Myocyte (in vitro differentiated cells): ENCODE measurements at places on chromosomes 1 and 21.

DNA sequence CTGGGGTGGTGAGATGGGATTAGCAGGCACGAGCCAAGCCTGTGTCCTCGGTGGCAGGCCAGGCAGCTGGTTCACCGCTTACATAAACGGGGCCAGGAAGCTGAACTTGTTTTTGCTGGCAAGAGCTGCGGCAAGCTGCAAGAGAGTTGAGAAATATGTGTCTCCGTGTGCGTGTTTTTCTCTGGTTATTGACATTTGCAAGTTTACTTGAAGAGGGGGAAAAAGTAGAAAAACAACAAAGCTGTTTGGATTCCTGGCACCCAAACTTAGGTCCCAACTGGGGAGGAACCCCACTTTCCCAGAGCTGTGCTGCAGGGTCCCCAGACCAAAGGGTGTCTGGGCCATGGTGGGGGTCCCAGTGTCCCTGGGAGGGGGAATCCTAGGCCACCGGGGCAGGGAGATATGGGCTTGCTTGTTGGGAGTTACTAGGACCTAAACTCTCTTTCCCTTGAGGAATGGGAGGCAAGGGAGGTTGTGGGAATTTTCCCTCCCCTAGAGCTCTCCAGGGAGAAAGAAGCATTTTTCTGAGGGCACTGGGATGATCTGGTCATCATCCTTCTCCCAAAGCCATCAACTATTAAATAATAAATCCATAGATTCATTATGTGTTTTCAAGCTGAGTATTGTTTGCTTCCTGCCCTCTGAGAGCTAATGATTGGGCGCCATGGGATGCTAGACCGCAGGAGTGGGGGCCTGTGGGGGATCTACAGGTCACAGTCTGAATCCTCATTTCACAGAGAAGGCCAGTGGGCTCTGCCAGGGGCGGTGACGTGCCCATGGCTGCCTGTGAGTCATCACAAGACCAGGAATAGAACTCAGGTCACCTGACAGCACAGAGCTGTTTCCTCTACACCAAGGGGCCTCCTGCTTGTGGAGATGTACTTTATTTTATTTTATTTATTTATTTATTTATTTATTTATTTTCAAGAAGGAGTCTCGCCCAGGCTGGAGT lies 14.8 kb downstream of the IL6R start:
- peak; percentile 88 for DNase-seq

DNA sequence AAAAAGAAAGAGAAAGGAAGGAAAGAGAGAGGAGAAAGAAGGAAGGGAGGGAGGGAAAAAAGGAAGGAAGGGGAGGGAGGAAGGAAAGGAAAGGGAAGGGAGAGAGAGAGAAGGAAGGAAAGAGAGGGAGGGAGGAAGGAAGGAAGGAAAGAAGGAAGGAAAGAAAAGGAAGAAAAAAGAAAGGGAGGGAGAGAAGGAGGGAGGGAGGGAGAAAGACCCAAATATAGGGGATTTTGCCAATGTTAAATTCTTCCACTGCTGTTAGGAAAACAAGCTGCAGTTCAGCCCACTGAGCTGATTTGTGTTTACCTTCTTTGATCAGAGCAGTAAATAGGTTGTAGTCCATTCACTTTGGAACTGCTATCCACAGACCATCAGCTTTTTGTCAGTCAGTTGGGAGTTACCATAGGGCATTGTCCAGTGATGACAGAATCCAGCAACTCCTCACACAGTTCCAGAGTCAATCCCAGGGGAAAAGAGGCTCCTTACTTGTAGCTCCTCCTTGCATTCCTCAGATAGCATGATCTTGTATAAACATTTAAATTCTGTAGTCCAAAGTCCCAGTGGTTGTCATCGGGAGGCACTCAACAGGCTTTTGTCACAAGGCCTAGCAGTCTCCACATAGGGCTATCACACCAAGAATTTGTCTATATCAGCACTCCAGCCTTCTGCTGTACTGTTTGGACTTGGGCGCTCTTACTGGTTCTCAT lies 13.5 kb upstream of the PPP1R8 start:
- DNase-seq = peak; percentile 55

- no peak for DNase-seq
These were observed 208.9 kb upstream of the C1orf174 start for GRCh38 chr1:4108758-4109627.

DNA sequence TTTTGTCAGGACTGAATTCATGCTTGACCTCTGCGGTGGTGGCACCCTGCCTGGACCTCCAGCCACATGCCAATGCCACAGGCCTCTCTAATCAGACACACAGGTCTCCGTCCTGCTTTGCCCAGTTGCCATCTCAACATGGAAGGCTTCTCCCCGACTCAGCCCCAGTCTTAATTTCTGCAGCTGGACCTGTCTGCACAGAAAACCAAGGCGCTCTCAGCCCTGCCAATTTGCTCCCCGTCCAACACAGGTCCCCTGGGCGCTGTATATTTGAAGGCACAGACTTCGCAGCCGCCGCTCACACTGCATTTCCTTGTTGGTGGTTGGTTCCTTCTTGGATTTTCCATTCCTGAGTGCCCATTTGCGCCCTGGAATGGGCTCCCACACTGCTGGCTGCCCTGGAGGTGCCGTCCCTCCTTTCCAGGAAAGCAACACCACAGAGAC lies 28.0 kb upstream of the PLEKHG5 start:
- DNase-seq = peak; percentile 69

- DNase-seq = no peak
These were observed 12.9 kb upstream of the KCNJ15 start for GRCh38 chr21:38243732-38244406.

DNA sequence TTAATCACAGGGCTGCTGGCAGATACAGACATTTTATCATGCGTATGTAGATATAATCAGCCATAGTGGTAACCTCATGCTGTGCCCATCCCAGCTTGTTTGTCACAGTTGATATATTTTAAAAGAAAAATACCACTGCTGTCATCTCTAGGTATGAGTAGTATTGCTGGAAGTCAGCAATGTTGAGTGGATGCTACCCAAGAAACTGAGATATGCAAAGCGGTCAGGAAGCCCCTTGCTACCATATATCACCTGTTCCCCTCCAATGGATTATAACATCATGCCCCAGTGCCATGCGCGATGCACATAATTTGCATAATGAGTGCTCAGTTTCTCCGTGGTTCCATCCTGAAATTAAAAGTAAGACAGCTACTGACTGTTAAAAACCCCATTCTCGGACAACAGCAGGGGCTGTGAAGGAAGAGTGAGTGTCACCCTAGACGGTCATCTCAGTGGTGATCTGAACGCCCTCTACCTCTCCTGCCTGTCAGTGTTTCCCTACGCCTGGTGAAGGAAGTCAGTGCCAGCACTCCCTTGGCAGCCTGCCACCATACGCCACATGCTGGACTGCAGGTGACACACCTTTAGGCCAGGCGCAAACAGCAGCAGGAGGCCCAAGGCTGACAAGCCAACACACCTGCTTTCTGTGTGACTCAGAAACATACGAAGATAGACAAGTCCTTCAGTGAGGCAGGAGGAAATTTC lies 2.7 kb downstream of the IL10RB start:
- no peak for DNase-seq

GRCh38 chr1:54774820-54775498 lies 10.6 kb upstream of the PARS2 start:
- peak; percentile 67 for DNase-seq

GRCh38 chr1:112317611-112318062 lies 78.4 kb upstream of the CTTNBP2NL start:
- no peak for DNase-seq

GRCh38 chr1:41802532-41803501 lies 115.9 kb downstream of the HIVEP3 start:
- peak; percentile 51 for DNase-seq

DNA sequence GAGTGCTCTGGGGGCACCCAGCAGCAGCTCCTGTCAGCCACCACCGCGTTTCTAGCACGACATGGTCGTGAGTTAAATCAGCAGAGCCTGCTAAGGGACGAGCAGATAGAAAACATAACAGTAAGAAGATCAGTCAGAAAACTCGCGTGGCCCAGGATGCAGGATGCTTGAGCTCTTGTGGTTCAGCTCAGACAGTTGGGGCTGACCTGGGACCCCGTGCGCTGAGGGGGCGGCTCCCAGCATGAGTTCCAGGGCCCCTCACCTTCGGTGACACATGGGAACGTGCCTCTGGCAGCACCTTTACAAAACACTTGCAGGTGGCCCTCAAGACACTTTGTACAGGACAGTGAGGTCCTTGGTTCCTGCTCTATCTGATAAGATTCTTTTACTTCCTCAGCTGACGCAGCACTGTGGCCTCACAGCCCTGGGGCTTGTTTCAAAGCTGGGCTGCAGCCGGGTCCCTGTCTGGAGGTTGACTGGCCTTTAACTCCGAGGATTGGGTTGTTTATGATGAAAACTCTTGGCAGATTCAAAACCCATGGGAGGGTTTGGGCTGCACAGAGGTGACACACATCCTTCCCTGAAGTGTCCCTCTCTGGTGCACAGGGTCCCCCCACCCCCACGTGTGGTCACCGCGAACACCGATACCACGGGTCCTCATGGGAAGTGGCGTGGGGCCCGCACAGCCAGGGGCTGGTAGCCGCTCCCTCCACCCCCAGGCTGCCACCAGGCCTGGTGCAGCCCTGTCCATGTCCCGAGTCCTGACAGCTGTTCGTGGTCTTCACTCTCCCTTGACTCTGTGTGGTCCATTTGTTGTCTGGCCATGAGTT lies 65.3 kb upstream of the COL6A1 start:
- DNase-seq = peak; percentile 74

DNA sequence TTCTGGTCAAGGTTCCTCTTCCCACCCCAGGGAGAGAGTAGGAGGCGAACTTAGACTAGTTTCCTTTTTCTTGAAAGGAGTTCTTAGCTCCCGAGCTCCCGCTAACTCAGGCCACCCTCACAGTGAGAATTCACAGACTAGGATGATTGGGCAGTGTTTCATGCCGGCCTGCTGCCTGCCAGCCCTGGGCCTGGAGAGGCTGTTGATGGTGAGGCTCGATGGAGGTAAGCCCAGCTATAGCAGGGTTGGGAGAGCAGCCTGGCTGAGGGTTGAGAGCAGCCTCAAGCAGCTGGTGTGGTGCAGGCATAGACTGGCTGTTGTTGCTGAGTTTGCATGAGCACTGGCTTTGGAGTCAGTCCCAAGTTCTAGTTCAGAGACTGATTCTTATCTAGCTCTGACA lies 274.4 kb downstream of the MATN1 start:
- no peak for DNase-seq

- no peak for DNase-seq
These were observed 103.4 kb upstream of the ADAR start for GRCh38 chr1:154711416-154711815.

DNA sequence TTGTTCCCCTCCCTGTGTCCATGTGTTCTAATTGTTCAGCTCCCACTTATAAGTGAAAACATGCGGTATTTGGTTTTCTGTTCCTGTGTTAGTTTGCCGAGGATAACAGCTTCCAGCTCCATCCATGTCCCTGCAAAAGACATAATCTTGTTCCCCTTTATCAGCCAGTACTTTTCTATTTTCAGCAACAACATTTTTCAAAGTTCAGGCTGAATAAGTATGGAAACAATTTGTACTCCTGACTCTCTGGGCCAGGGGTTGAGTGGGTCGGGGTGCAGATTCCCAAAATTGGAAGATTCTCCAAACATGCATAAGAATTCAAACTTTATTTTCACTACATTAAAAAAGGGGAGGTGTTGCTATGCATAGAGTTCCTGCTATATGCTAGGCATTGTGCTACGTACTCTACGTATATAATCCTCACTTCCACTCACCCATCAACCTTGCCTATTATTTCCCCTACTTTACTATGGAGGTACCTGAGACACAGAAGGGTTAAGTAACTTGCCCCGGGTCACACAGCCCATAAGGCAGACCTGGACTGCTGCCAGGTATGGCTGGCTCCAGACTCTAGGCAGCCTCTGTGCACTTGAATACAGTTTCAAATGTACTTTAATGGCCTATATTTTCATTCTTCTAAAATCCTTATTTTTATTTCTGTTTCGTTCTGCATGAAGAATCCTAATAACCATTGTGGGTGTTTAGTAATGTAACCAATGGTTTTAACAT lies 117.1 kb upstream of the C8B start:
- DNase-seq = no peak

DNA sequence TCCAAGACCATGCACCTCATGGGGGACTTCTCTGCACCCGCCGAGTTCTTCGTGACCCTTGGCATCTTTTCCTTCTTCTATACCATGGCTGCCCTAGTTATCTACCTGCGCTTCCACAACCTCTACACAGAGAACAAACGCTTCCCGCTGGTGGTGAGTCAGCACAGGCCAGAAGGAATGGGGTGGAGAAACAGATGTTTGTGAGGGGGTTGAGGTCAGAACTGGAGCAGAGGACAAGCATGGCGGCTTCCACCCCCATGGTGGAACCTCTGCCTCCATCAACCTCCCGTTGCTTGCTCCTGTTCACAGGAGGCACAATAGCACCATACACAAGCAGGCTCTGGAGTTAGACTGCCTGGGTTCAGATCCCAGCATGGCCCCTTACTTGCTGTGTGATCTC lies 6.9 kb upstream of the ATXN7L2 start:
- DNase-seq = no peak

- DNase-seq = no peak
These were observed 41.2 kb downstream of the RRAGC start for GRCh38 chr1:38818175-38818976.

GRCh38 chr1:228941666-228942065 lies 206.4 kb downstream of the RHOU start:
- no peak for DNase-seq

- no peak for DNase-seq
These were observed 3.0 kb downstream of the GGPS1 start for GRCh38 chr1:235331401-235331800.

DNA sequence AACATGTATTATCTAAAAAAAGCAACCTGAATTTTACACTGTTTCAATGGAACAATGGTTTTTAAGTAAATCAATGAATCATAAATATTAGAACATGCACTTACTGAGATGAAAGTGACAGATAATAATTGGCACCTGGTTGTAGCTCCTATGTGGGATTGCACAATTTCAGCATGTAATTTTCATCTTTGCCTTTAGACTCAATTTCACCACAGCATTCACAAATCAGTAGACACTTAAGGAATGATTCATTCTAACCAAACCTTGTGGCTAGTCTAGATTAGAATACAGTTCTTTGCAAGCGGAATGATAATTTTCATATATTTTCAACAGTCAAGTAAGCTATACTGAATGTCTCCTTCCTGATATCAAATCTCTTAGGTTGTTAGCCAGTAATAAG lies 853.4 kb downstream of the KCNT2 start:
- no peak for DNase-seq
